ENCODE measurements at places on chromosomes 3 and 15.

DNA sequence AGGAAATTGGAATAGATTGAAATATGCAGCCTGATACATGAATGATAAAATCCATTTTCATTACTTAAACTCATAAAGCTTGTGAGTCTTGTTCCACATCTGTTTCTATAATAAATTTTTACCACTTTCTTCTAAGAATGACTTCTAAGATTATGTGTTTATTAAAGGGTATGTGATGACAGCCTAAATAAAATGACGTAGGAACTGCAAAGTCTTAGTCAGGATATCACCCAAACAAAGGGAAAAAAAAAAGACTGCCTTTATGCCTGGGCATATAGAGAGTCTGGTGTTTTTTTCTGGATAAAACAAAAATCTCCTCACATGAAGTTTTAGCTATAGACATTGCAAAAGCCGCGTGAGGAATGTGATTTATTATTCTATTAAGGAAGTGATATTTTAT, 844.0 kb downstream of the DIPK2A start:
- DNase-seq = no peak

- no peak for DNase-seq
Measured at GRCh38 chr3:150090006-150090405, 119.3 kb upstream of the PFN2 start.

DNA sequence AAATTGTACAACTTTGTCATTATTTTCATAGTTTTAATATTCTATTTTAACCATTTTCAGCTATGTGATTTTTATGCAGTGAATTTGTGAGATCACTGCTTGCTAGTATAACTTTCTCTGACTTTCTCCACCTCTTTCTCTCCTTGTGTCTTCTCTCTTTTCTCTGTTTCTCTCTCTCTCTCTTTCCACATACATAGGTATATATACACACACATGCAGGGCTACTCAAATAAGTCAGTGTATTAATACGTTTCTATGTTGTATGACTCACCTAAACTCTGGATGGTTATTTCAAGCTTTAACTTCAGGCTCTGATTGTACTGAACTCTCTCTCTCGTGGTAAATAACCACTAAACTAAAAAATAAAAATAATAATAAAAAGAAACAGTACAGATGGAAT, 1389.3 kb upstream of the ALCAM start:
- DNase-seq = no peak

DNA sequence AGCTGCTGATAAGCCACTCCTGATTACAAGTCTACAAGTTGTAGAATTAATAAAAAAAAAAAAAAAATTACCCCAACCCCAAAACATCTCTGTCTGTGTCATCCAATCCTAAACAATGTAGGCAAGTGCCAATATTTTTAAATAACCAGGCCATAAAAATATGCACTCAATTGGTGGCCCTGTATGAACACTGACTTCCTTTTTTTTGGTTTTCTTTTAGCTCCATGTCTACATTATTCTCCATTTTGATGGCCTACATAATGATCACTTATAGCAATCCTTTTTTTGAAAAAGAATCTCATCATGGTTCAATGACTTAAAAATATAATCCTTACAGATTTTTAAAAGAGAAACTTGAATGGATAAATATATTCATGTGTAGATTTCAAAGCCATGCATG, 72.1 kb downstream of the FOXP1 start:
- DNase-seq = no peak

GRCh38 chr15:101495334-101496197, 6.1 kb upstream of the PCSK6 start:
- DNase-seq = no peak

DNA sequence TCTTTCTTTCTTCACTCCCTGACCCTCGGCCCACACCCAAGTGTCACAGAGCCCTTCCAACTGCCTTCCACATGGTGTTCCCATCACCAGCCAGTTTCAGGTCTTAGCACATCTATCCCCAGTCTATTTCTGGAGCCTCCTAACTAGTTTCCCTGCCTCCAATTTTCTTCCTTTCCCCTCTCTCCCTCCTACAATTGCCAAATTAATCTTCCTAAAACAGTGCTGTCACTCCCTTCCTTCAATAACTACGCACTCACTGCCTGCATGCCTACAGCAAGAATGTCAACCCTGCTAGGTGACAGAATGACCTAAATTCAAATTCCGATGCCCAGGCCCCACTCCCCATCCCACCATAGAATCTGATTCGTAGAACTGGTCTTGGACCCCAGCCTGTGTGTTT, 36.1 kb upstream of the CA12 start:
- DNase-seq = no peak

DNA sequence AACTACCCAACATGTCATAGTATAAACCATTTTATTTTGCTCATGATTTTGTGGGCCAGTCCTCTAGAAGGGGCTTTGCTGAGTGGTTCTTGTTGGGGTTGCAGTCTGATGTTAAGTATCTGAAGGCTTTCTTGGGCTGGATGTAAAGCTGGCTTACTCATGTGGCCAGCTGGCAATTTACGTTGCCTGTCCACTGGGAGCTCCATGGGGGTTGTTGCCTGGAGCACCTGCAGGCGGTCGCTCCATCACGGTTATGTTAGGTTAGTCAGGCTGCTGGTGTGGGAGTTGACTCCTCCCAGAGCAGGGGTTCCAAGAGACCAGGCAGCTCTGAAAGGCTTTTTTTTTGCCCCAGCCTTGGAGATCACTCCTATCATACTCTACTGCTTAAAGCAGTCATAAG, 98.1 kb downstream of the NR1D2 start:
- no peak for DNase-seq

DNA sequence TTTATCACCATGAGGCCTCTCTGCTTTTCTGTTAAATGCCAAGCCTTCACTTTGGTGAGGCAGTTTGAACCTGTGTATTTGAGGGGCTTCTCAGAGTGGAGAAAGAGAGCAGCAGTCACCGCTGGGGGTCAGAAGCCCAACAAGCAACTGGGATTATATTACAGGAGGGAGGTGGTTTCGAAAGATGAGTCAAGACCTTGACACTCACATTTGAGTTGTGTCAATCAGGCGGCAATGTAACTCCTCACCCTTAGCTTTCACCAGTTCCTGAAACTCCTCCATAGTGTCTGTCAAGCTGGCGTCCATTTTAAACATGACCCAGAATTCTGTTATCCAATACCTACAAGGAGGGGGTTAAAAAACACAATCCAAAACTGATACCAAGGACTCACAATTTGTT, 46.5 kb downstream of the RASGRP1 start:
- DNase-seq = no peak

DNA sequence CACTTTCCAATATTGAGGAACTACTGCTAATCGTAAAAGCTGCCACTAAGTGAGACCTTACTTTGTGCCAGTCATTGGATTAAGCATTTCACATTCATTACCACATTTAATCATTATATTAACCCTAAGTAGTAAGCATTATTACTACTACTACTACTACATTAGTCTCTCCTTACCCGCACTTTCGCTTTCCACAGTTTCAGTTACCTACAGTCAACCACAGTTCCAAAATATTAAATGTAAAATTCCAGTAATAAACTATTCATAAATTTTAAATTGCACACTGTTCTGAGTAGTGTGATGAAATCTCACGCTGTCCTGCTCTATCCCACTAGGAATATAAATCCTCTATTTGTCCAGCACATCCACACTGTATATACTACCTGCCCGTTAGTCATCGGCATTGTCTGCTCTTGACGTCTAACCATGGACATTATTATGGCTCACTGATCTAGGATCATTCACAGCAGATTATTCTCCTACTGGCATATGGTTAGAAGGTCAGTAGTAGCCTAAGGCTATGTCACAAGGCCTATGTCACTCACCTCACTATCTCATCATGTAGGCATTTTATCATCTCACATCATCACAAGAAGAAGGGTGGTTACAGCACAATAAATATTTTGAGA, 121.1 kb downstream of the GSK3B start:
- DNase-seq = no peak

GRCh38 chr15:62068071-62068809, 1.5 kb downstream of the C2CD4A start:
- no peak for DNase-seq

DNA sequence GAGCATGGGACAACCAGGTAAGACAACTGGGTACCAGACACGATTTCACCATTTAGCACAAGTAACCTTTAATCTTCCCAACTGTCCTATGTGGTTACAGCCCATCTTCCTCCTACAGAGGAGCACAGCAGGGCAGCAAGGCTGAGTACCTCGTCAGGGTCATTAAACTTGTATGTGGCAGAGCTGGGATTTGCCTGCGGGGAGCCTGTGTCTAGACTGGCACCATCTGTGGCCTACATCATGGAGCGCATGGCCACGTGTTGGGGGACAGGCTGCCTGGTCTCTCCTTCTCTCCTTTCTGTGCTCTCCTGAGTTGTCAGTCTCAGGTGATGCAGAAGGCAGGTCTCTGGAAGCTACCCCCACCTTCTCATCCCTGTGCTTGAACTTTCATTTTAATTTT, 32.2 kb downstream of the GOLGA6A start:
- DNase-seq = no peak

DNA sequence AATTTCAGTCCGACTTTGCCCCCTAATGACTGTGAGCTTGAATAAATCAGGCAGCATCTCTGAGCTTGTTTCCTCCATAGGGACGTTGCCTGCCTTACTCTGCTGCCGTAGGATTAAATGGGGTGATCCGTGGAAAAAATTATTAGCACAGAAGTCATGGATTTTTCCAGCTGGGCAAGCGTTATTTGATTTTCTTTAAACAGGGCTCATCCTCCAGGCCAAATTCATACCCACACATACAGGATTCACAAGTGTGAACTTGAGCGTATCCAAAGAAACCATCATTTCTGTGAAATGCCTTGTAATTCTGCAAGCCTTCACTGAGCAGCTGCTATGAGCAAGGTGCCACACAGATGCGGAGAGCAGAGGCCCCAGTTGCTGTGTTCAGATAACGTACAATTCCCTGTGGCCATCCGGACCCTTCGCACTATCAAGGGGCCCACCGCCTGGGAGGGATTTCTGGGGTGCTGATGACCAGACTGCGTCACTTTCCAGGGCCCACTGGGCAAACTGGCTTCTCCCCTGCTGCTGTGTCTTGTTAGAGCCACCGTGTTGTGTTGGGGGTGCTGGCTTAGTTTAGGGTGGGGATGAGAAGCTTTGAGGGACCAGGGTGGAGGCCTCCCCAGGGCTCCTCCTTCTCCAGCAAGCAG, 61.4 kb downstream of the MGLL start:
- no peak for DNase-seq

GRCh38 chr3:24220859-24221657, 273.6 kb downstream of the THRB start:
- DNase-seq = no peak

DNA sequence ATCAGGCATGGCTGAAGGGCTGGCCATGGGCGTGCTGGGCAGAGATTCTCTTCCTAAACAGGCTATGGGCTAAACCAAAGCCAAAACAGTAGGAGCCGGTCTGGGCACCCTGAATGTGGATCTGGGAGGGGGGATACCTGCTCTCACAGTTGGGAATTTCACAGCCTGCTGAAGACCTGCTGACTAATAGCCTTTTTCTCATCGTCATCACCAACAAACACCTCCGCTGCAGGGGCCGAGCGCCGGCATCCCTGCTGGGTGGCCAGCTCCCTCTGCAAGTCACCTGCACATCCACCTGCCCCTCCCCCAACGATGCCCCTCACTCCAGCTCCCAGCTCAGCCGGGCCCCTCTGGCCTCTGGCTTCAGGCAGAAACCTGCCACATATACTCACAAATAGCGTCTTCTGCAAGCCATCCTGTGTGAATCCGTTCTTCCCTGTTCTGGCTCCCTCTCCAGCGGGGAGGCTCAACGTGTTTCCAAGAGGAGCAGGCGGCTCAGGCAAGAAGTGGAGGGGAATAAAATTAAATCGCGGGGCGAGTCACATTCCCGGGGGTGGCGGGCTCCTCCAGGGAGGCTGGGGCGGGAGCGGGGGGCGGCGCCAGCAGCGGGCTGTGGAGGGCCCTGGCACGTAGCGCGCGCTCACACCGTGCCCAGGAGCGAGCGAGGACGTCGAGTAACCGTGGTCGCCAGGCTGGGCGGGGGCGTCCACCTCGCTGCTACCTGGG, 466 bp downstream of the IQSEC1 start:
- no peak for DNase-seq

- DNase-seq = no peak
Measured at GRCh38 chr3:33145221-33145900, 31.5 kb downstream of the CRTAP start.
